Stimulated activated CD8-positive, alpha-beta memory T cell treated with anti-CD3 and anti-CD28 coated beads, Interleukin-4, amount 100 ng/mL, for 48 hours (primary cell): ENCODE measurements at places on chromosomes 1 and 21.

DNA sequence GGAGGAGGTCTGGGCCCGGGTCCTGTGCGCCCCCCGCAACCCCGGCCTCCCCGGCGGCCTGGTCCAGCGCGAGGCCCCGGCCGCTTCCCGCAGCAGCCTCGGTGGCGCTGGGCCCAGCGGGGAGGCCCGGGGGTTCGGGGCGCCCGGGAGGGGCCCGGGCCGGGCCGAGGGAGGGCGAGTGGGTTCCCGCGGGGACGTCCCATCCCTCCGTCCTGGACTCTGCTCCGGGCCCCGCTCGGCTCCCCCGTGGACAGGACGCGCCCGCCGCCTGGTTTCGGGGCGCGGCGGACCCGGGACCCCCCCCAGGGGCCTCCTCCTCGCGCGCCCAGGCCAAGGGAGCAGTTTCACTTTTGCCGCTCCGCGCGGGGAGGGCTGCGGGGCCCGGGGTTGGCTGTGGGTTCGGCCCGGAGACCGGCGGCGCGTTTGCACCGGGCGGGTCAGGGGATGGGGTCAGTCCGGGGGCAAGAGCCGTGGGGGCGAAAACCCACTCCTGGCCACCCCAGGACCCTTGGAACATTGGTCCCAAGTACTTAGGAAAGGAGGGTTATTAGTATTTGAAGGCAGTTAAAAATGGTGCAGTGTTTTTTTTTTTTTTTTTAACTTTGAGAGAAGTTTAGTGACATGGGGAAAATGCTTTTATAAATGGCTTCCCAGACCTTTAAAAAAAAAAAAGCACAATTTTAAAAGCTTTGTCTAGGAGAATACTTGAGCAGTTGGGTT lies 677 bp downstream of the AGPAT3 start:
- DNase-seq = peak; percentile 64

GRCh38 chr1:36389999-36390398 lies 4.3 kb upstream of the STK40 start:
- no peak for DNase-seq

DNA sequence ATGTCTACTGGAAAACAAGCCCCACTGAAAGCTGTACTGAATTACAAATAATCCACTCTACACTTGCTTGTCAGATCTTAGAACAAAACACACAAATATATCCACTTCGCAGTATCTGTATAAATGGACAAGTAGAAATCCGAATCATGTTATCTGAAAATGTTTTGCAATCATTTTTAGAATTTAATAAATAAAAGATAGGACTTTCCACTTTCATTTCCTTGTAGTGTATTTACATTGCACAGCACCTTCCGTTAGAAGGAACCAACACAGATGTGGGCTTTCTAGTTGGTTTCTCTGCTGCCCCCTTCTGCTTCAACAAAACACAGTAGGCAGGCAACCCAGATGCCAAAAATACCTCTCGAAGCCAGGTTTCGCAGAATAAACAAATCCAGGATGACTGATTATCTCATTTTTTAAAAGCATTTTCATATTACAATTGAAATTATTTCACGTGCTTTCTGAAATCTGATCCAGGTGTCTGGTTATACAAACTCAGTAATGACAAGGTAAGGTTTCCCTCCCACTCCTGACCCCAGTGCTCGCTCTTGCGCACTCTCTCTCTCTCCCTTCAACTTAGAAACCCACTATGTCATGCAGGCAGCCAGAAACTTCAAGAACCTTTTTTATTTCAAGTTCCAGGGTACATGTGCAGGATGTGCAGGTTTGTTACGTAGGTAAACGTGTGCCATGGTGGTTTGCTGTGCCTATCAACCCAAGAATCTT lies 389.9 kb downstream of the SMYD3 start:
- DNase-seq = peak; percentile 29

- peak; percentile 78 for DNase-seq
Measured at GRCh38 chr1:234608911-234609690, 877 bp downstream of the IRF2BP2 start.

DNA sequence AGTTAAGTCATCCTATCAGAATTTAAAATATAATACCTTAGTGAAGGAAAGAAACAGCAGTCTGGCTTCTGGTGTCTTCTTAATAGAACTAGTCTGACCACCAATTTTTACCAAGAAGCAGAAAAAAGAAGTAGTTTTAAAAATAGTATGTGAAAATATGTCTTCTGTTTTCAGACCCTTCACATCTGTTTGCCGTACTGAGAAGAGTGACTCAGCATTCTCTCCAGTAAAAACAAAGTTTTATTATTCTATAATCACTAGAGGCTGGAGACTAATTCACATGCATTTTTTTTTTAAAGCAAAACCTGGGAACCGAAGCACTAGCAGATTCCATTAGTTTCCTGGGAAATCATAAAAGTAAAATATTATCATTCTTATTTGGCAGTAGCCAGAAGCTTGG lies 163.8 kb downstream of the COL24A1 start:
- no peak for DNase-seq

DNA sequence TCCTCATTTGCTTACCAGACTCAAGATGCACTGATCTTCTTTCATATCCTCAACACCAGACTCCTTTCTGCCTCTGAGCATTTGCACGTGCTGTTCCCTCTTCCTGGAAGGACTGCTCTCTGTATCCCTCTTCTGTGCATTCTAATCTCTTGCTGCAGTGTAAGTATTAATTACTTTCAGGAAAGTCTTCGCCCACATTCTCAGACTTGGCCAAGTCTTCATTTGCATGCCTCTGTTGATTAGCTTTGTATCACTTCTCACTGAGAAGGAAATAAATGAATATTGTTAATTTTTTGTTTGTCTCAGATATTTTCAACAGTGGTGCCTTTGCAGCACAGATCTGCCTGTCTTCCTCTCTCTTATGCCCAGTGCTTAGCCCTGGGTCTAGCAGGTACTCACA lies 50.3 kb upstream of the RAB3GAP2 start:
- no peak for DNase-seq

GRCh38 chr1:75707191-75707590 lies 17.3 kb upstream of the ACADM start:
- DNase-seq = no peak

- no peak for DNase-seq
Measured at GRCh38 chr1:15176120-15176519, 22.6 kb downstream of the TMEM51 start.

DNA sequence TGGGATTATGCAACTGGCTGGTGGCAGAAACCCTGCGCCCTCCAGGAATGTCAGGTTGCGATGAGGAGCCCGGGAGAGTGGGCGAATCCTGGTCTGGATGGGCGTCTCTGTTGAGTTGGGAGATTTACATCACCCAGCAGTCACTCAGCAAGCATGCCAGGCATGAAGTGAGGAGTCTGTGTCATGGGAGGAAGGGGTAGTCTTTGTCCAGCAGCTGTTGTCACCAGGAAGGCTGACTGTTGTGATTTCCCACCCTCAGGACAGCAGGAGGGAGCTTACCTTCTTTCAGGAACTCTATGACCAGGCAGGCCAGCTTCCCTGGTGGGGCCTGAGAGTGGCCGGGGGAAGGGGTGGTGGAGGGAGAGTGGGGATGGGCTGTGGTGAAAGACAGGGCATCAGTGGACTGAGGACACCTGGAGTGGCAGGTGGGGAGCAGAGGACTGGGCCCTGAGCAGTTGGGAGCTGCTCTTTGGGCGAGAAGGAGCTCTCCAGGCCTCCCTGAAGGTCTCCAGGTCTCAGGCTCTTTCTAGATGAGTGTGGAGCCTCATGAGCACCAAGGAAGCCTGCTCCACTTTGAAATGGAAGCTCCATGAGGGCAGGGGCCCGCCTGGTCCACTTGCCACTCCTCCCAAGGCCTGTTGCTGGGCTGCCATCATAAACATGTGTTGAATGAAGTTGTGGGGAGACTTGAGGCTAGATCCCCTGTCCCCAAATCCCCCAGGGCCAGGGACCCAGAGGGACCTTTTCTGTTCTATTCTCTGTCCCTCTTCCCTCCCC lies 21.3 kb upstream of the PKP1 start:
- DNase-seq = no peak

- DNase-seq = no peak
Measured at GRCh38 chr1:206709322-206709721, 24.6 kb downstream of the MAPKAPK2 start.

- no peak for DNase-seq
Measured at GRCh38 chr1:42013881-42014470, 95.3 kb upstream of the HIVEP3 start.
